Kasumi-1 (cell line): ENCODE measurements at places on chromosomes 2 and 18.

GRCh38 chr2:158671360-158672245 lies 123.5 kb upstream of the DAPL1 start:
- DNase-seq: no peak

GRCh38 chr2:174344716-174345461 lies 10.1 kb downstream of the SP9 start:
- peak; percentile 80 for DNase-seq

DNA sequence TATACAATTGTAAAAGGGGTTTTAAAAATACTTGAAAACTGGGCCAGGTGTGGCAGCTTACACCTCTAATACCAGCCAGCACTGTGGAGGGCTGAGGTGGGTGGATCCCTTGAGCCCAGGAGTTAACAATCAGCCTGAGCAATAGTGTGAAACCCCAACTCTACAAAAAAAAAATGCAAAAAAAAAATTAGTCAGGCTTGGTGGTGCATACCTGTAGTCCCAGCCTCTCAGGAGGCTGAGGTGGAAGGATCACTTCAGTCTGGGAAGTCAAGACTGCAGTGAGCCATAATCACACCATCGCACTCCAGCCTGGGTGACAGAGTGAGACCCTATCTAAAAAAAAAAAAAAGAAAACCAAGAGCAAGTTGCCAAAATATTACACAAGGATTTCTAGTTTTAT lies 182.7 kb downstream of the UBE2E3 start:
- no peak for DNase-seq

- DNase-seq: no peak
Observed at GRCh38 chr2:138757384-138757783, 22.8 kb downstream of the NXPH2 start.

- no peak for DNase-seq
Observed at GRCh38 chr18:13539050-13539449, 187.3 kb downstream of the FAM210A start.

GRCh38 chr2:95330794-95331338 lies 33.7 kb downstream of the KCNIP3 start:
- no peak for DNase-seq

GRCh38 chr2:214504599-214505376 lies 93.9 kb downstream of the VWC2L start:
- DNase-seq: no peak

GRCh38 chr2:205681401-205682238 lies 681 bp upstream of the NRP2 start:
- no peak for DNase-seq

GRCh38 chr18:13381944-13382365 lies 163.4 kb downstream of the LDLRAD4 start:
- no peak for DNase-seq

DNA sequence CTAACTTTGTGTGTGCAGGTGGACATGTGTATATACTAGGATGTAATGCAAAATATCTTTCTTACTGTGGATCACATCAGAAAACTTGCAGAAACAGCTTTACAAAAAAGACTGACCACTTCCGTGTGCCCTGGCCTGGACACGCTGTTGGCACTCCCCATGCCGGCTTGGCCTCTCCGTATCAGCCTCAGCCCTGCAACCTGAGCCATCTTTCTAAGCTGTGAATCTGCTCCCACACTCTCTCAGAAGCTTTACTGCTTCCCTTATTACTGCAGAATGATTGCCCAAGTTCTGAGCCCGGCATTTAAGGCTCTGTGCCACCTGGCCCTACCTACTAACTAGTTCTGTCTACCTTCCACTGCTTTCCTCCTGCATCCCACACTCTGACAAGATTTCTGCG lies 37.8 kb downstream of the MYO7B start:
- DNase-seq: no peak

- no peak for DNase-seq
Observed at GRCh38 chr18:77178559-77178958, 46.0 kb upstream of the MBP start.

- DNase-seq: no peak
Observed at GRCh38 chr2:136439064-136439676, 321.2 kb upstream of the CXCR4 start.

GRCh38 chr2:29655391-29656086 lies 265.8 kb downstream of the ALK start:
- DNase-seq: no peak
